ENCODE measurements at places on chromosomes 11 and 22. TPM values are rescaled to one million over a fixed set of nuclear protein-coding genes. Genes with fewer than 3 reads are reported as not detected.
A peak's percentile ranks its signal among the peaks of the same experiment; 100 is the strongest.

Gene E2F8
- total RNA-seq: 0.13 TPM

GRCh38 chr11:17230867-17231851 lies 23.4 kb upstream of the PIK3C2A start:
- DNase-seq: no peak

- no peak for DNase-seq
Measured at GRCh38 chr22:24995649-24996180, 43.2 kb downstream of the KIAA1671 start.

- DNase-seq: no peak
Measured at GRCh38 chr22:45709060-45709739, 37.6 kb downstream of the ATXN10 start.

- DNase-seq: no peak
Measured at GRCh38 chr22:49616356-49617231, 211.1 kb downstream of the BRD1 start.

- DNase-seq: no peak
Measured at GRCh38 chr11:56841210-56841810, 92.8 kb upstream of the OR9G4 start.

DNA sequence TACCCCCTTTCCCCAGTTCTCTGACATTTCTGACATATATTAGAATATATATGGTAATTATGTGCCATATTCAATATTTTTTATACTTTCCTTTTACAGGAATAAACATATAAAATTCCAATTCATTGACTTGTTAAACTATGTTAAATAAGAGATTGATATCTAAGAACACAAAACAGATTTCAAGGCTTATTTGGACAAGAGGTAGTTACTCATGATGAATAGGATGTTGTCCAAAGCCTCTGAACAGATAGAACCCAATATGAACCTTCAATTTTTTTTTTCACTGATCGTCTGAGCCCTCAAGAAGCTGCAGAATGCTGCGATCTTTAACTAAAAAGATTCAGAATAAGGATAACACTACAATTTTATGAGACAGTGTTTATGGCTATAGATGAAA lies 340.3 kb downstream of the LUZP2 start:
- DNase-seq: no peak

DNA sequence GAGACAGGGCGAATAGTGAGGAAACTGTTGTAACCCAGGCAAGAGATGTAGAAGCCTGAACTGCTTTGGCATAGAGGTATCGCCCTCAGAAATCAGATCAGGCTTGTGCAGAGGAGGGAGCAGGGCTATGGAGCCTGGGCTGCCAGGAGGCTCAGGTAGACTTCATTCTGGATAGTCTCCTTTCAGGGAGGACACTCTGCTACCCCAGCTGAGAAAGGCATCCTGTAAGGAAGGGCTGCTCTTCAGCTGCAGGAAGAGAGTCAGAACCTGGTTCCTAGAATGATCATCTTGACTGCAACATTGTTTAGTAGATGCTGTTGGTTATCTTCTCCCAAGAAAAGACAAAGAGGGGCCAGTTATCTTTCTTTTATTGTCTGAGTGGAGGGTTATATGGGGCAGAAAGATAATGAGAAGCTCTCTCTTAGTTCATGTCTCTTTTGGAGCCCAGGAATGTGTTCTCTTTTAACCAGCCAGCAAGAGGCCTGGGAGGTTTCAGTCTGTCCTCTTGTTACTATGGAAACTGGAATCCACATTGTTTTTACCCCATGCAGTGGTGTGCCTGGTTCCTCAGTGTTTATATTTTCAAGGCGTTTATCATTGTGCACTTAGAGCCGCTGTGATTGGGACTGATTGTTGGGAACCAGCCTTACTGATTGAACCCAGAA lies 95.7 kb downstream of the STIM1 start:
- no peak for DNase-seq

Gene APOBEC3A
- 9.3 TPM for total RNA-seq

DNA sequence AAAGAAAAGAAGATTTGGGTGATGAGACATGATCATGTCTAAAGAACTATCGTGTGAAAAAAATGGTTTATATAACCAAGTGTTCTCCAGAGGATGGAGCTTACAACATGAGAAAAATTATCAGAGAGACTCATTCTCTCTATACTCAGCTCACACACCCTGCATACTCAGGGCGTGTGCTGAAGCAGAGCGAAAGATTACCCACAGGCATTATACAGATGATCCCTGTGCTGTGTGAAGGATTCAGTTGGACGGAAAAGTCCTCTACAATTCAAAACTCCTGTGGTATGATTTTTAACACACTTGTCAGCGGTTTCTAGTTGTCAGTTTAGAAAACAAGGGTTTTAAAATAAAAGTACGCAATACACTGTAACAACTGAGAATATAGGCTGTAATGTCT lies 267.3 kb downstream of the DLG2 start:
- DNase-seq: no peak

GRCh38 chr22:20247010-20247505 lies 21.1 kb downstream of the RTN4R start:
- no peak for DNase-seq

Gene RBMXL2
- total RNA-seq: 0.22 TPM

Gene MGAT3
- 56.5 TPM for total RNA-seq

DNA sequence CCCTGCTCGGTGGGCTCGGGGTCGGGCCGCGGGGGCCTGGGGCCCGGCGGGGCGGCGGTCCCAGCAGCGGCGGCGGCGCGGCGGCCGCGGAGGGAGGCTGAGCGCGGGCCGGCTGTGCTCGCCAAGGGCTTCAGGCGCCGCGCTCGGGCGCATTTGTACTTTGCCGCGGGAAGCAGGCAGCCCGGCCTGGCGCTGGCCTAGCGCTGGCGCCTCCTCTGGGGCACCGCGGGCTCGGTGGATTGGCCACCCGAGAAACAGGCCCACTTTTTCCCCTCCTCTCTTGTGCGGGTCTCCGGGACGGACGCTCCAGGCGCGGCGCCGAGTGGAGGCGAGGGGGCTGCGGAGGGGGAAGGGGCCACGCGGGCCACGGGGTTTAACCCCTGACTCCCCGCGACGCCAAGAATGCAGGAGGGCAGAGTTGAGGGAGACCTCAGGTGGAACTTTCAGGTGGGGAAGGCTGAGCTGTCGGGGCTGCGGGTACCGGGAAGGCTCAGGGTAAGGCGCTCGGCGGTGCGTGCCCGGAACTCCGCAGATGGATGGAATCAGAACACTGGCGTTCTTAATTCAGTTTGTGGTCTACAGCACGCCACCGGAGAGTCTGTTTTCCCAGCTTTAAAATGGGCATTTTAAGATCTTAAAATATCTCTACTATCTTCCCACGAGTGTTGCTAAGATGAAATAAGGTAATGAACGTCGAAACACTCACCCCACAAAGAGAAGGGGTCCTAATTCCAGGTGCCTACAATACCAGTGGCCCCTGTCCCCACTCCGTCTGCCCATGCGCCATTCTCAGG lies at the start of gene CHRDL2:
Gene CHRDL2 (minus strand): TSS at position 126 of the 794 bp plus-strand sequence. CDS start 538 bp downstream, outside the sequence.
- DNase-seq: no peak

- DNase-seq: no peak
Measured at GRCh38 chr22:33699176-33699575, 221.1 kb downstream of the LARGE1 start.

Gene OR51E1
- total RNA-seq: 1.4 TPM

DNA sequence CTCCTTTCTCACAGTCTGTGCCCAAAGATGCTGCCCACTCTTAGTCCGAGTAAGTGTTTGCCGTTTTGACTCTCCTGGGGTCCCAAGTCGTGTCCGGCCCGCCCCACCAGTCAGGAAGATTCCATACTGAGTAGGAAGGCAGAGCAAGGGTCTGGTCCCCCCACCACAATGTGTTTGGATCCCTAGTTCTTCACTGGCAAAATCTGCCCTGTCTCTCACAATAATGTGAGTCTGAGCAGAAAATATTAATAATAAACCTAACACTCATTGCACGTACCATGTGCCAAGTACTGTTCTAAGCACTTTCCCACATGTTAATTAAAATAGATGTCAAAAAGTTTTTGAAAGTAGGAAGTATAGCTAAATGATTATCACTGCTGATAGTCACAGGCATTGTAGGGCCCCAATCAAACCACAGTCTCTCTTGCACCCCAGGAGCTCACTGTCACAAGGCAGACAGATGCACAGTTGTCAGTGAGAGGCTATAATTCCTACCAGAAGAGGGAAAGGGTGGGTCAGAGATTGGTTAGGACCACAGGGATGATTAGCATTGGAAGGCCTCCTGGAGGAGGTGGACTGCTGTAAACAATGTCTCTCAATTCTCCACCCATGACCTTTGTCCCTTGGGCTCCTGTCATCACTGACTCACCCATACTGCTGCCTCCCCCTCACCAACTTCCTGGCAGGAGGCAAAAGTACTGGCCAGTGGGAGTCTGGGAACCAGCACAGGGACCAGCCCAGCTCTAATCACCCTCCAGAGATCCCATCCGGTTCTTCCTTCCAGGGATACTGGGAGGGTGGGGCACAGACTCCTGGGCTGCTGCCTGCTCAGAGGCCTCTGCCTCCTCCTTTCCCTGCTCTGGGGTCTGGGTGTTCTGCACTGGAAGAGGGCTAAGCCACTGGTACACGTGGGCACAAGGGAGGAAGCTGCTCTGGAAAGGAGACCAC lies 1.0 kb upstream of the POLD4 start:
- no peak for DNase-seq

DNA sequence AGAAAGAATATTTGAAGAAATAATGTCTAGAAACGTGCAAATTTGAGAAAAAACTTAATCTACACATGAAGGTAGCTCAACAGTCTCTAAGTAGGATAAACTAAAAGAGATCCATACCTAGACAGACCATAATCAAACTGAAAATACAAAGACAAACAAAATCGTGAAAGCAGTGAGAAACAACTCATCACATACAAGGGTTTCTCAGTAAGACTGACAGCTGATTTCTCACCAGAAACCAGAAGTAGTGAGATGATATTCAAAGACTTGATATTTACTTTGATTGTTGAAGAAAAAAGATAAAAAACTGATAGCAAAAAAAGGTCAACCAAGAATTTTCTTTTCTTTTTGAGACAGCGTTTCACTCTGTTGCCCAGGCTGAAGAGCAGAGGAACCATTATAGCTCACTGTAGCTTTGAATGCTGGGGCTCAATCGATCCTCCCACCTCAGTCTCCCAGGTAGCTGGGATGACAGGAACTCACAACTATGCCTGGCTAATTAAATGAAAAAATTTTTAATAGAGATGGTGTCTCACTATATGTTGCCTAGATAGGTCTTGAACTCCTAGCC lies 17.4 kb downstream of the NPAT start:
- no peak for DNase-seq

Gene SLC5A4
- total RNA-seq: 1.1 TPM

DNA sequence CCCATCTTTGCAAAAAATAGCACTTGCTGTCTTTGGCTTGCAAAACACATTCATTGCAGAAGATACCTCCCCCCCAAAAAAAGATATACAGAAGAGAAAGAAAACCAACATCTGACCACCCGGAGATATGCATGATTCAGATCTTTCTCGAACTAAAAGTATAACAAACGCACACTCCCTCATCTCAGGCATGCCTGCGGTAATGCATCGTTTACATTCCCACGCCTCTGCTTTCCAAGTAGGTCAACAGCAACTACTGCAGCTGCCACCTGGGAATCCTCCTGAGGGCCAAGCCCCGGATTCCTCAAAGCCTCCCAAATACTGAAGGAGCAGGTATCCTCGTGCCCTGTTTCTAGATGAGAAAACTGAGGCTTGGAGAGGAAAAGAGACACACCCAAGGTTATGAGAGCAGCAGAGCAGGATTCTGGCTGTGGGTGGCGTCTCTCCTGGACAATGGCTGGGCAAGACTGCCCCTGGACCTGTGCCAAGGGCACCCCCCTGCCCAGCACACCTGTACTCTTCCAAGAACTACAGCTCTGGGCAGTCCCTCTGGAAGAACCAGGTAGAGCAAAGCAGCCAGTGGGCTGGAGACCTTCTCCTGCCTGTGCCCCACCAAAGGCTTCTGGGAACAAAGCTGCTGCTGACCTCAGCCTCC lies 38.1 kb downstream of the NUP50 start:
- no peak for DNase-seq

Gene SHISAL1
- total RNA-seq: 2.1 TPM

- peak; percentile 42 for DNase-seq
Measured at GRCh38 chr22:49509016-49509415, 318.7 kb downstream of the BRD1 start.

DNA sequence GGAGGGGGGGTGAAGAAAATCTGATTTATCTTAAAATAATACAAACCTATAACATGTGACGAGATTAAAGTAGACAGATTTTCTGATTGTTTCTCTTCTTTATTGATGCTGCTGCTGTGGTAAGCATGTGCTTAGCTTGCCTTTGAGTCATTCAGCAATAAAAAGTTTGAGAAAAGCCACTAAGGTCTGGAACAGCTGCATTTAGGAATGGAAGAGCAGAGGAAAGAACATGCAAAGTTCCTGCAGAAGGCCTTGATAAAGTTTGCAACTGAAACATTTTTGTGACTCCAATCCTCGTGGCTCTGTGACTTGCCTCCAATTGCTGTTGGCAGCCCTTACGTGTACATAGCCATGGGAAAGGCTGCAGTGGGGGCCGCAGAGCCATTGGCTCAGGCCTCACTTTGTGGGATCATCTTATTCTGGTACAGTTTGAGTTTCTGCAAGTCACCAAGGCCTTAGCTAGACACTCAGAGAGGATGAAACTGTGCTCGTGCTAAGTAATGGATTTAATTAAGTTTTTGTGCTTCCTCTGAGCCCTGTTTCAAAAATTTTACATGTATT lies 370.2 kb downstream of the AASDHPPT start:
- no peak for DNase-seq

Gene FAM181B
- 3.7 TPM for total RNA-seq

Gene SAA2
- total RNA-seq: 2.6 TPM

GRCh38 chr11:44613153-44613552 lies 47.7 kb downstream of the CD82 start:
- DNase-seq: no peak

Gene KDM4F
- not detected for total RNA-seq

DNA sequence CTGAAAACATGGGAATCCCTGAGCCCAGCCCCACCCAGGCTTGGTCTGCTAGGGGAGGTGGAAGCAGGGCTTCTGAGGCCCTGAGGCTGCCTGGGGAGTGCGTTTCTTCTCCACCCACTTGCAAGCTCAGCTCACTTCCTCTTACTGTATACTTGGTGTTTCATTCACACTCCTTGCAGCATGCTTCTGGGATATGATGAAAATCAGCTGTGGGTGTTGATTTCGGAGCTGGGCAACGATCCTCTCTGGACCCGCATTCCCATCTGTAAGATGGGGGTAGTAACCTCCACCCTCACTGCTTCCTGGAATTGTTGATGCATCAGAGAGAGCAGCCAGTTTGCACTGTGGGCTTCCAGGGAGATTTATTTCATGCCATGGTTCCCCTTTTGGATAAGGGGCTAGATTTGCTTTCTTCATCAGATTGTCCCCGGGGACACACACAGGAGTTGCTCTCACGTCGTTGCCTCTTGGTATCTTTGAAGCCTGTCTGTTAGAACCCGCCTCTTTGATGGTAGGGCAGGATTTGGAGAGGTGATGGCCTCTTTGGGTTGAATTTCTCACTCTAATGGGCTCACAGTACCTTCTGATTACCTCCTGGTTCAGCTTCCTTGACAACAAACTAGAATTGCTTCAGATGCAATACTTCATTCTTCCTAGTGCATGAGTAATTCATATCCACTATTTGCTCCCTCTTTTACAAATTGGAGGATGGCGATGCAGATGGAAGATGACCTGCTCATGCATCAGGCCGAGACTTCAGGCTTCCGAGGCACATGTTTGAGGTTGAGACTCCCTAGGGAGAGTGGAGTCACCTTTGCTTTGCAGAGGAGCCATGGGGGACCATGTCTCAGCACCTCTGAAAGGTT lies 40.4 kb downstream of the BCR start:
- DNase-seq: no peak

- DNase-seq: peak; percentile 53
Measured at GRCh38 chr11:2588809-2589537, 110.8 kb downstream of the KCNQ1OT1 start.

GRCh38 chr11:112776834-112777233 lies 184.4 kb upstream of the NCAM1 start:
- no peak for DNase-seq

Gene TALDO1
- total RNA-seq: 187 TPM

GRCh38 chr22:29628996-29629902 lies 25.8 kb downstream of the NF2 start:
- no peak for DNase-seq

Gene DDTL
- 4.0 TPM for total RNA-seq
